ENCODE measurements at places on chromosomes 5 and 9. TPM values are rescaled to one million over a fixed set of nuclear protein-coding genes. Genes with fewer than 3 reads are reported as not detected.

The C9orf153 gene
- total RNA-seq = 0.19 TPM

The ESM1 gene
- not detected for total RNA-seq

The FGD3 gene
- total RNA-seq = 4.1 TPM

GRCh38 chr9:85020791-85021190 is 351.3 kb downstream of the NTRK2 start:
- no peaks in the 10 kb centered on the region for H3K36me3 ChIP-seq
- H3K4me1 ChIP-seq = peaks cover 38% of the 10 kb centered on the region
- no peaks in the 10 kb centered on the region for H3K27me3 ChIP-seq
- H3K27ac ChIP-seq = no peak overlapping the region
- no peak for DNase-seq
- no peak overlapping the region for H3K4me3 ChIP-seq

Measured in neural crest cell (in vitro differentiated cells).